ENCODE measurements at places on chromosomes 5 and 9.

- DNase-seq = no peak
Measured at GRCh38 chr5:135966790-135967189, 12.0 kb upstream of the LECT2 start.

GRCh38 chr5:176497852-176498251 is 39.4 kb downstream of the RNF44 start:
- DNase-seq = no peak

- peak; percentile 42 for DNase-seq
Measured at GRCh38 chr9:88537761-88538091, 2.7 kb downstream of the NXNL2 start.

DNA sequence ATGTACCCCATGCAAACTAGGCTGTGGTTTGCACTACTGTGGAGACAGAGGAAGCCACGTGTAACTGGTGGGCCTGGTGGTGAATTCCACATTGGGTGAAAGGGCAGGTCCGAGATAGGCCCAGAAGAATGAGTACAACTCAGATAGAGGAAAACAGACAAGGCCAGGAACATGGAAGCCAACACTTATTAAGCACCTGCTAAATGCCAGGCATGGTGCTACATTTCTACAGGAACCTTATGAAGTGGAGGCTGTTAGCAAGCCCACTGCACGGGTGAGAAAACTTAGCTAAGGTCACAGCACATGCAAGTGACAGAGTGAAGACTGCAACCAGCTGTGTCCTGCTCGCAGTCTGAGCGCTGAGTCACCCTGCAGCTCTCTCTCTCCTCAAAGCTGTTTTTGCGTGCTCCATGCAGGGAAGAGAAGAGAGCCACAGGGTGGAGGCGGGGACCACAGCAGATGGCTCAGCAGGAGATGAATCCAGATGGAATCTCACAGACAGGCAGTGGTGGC is 65.5 kb upstream of the SPTLC1 start:
- DNase-seq = no peak

- no peak for DNase-seq
Measured at GRCh38 chr5:31106278-31106677, 87.2 kb upstream of the CDH6 start.

- DNase-seq = no peak
Measured at GRCh38 chr9:81826517-81826906, 101.7 kb upstream of the SPATA31D4 start.

- peak; percentile 15 for DNase-seq
Measured at GRCh38 chr5:111252799-111253545, 28.8 kb downstream of the CAMK4 start.

DNA sequence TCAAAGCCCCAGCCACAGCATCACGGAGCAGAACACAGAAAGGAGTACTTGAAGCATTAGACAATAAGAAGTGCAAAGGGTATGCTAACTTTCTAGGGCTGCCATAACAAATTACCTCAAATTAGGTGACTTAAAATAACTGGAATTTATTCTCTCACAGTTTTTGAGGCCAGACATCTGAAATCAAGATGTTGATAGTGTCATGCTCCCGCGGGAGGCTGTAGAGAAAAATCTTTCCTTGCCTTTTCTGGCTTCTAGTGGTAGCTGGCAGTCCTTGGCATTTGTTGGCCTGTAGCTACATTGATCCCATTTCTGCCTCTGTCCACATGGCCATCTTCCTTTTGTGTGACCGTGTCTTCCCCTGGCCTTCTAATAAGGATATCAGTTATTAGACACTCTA is 51.9 kb upstream of the SPDL1 start:
- no peak for DNase-seq

- DNase-seq = no peak
Measured at GRCh38 chr9:20022410-20022809, 233.6 kb upstream of the SLC24A2 start.

- no peak for DNase-seq
Measured at GRCh38 chr9:16367605-16368231, 502.8 kb downstream of the BNC2 start.

DNA sequence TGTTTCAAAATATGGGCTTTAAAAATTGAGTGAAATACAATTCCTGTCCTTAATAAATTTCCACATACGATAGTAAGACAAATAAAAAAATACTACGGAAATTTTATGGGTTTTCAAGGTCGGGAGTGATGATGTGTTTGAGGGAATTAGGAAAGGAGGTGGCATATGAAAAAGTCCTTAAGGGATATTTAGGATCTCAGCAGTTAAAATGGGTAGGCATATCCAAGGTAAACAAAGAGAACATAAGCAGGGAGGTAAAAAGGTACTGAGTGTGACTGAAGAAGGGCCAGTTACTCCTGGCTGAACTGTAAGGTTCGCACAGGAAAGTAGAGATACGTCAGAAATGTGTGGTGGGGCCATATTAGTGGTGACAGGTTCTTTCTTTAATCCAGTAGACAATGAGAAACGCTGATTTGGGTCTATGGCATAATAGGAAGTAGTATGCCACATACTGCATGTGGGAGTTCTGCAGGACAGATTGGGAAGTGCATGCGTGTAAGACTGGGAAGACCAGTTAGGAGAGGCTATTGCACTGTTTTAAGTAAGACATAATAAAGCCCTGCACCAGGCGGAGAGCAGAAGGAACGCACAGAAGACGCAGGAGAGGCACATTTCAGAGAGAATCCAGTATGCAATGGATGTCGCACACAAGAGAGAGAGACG is 937 bp upstream of the HMGCR start:
- DNase-seq = peak; percentile 36

DNA sequence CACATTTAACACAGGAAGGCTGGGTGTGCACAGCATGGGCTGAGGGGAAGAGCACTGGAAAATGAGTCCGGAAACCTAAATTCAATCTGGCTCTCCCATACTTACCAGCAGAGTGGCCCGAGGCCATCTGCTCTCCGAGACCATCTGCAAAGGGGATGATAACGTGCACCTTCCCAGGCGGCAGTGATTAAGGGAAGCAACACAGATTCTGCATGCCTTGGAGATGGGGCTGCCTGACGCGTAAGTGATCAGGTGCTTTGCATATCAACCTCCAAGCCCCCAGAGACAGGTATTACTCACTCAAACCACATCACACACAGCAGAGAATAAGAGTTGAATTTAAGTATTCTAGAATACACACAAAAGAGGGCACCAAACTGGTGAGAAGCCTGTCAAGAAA is 9.1 kb downstream of the EPB41L4B start:
- no peak for DNase-seq

DNA sequence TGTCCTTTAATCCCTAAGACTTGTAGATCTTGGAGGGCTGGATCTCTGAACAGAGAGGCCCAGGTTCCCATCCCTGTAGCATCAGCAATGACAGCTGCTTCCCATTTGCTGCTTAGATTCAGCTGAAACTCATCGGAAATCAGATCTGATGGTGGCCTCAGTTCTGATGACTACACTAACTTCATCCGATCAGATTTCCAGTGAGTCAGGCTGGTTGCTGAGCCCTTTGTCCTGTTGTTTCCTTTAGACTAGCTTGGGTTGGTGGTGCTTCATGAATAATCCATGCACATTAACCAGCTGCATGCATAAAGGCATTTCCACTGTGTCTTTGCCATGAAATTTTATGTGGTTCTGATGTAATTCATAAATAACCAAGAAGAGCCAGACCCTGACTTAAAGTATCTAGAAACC is 195.2 kb upstream of the TUT7 start:
- DNase-seq = no peak

DNA sequence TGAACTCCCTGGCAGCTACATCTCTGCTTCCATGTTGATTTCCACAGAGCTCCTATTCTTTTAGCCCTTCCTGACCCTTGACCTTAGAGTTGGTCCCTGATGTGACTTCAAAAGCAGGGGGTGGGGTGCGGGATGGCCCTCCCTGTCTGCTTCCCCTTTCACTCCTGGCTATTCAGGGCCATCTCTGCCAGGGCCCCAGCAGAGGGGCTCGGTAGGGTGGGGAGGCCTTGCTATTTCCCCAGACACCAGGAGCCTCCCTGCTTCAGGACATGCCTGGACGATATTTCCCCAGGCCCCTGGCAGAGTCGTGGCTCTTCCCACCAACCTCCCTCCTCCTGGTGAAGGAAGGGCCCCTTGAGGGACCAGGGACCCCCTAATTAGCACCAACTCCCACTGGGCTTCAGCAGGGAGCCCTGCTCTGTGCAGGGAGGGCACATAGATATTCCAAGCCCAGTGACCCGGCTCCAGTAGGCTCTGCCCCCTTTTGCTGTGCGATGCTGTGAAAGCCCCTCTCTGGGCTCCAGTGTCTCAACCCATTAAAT is 17.3 kb downstream of the CORO2A start:
- no peak for DNase-seq

DNA sequence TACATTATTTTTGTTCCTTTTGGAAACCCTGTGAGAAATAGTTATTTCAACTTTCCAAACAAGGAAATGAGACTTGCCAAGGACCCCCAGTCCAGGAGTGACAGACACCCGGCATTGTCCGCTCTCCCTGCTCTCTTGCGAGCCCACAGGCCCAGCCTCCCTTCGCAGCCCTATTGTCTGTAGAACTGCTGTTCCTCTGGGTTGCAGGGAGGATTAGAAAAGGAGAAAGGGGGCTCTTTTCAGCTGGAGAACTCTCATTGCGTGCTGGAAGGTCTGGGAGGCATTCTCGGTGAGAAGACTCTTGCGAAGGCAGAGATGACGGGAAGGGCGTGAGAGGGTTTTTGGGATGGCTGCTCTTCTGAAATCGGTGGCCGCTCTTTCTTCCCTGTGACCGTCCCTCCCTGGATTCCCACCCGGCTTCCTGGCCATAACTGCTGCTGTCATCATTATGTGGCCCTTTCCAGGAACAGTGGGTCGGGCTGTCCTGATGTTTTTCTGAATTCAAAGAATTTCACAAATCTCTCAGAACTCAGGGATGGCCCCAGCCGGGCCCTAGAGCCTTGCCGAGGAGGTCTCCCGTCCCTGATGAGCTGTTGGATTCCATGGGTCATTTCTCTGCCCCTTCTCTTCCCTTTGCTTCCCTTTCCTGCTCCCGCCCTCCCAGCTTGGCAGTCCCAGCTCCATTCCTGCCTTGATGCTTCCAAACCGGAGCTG is 29.8 kb downstream of the STC2 start:
- no peak for DNase-seq

- DNase-seq = no peak
Measured at GRCh38 chr9:91197232-91198181, 164.2 kb downstream of the AUH start.

- DNase-seq = no peak
Measured at GRCh38 chr5:115349001-115349817, 52.8 kb upstream of the CCDC112 start.

GRCh38 chr5:39440958-39441624 is 16.3 kb upstream of the DAB2 start:
- DNase-seq = no peak

DNA sequence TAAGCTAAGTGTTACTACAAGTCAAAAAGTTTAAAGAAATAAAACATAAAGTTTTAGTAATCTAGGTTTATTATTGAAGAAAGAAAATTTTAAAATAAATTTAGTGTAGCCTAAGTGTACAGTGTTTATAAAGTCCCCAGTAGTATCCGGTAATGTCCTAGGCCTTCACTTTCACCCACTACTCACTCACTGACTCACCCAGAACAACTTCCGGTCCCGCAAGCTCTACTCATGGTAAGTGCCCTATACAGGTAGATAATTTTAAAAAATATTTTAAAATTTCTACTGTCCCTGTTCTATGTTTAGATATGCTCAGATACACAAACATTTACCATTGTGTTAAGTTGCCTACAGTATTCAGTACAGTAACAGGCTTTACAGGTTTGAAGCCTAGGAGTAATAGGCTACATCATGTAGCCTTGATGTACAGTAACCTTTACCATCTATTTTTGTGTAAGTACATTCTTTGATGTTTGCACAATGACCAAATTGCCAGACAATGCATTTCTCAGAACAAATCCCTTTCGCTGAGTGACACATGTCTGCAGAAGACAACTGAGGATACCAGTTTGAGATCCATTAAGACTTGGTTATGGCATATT is 253.6 kb downstream of the TRIM32 start:
- DNase-seq = no peak

- DNase-seq = no peak
Measured at GRCh38 chr5:163978897-163979296, 473.5 kb downstream of the MAT2B start.

All from CD4-positive, alpha-beta T cell treated with Interleukin-21 for 1 hour (primary cell).